ENCODE measurements at places on chromosomes 2 and 18.
A peak's percentile ranks its signal among the peaks of the same experiment; 100 is the strongest.

DNA sequence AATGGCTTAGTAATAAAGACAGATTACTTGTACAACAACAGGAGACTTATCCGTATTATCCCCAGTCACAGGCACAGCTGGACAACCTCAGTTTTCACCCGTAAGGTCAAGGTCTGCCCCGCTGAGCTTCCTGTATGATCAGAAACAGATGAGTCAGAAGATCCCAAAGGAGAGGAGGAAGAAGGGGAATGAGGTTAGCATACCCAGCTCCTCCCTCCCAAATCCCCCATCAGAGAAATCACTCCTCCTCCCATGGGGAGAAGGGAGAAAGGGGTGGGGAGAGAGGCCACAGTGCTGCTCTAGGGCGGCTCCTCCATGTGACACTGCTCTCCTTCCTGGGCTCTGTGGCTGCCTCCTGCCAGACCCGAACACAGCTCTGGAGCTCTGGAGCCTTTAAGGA lies 53.8 kb upstream of the SPTBN1 start:
- no peak for DNase-seq

DNA sequence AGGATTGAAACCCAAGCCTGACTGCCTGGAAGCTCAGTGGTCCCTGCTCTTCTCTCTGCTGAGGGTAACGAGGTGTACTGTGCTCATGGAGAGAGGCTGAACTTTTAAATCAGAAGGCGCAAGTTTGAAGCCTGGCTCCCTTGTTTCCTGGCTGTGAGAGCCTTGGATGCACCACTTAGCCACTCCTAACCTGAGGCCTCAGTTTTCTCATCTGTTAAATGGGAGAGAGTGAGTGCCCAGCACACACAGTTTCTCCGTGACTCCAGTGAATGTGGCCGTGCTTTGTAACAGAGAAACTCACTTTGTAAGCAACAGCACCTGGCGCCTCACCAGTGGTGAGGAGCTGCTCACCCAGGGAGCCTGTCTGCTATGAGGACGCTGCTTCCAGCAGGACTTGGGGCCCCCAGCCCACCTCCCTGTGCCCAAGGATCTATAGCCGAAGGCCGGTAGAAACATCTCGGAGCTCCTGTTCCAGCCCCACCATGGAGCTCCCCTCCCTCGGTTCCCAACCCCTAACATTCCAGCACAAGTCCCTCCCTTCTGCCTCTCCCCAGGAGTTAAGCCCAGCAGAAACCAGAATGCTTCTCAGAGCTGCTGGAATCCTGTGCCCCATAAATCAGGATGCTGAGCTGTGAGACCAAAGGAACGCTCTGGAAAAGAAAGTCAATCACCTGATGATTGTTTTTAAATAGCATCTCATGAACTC lies 20.3 kb upstream of the KCNK3 start:
- no peak for DNase-seq

- no peak for DNase-seq
These were observed 117.5 kb downstream of the SPHKAP start for GRCh38 chr2:228064024-228064423.

- DNase-seq: no peak
These were observed 774.3 kb upstream of the TMEFF2 start for GRCh38 chr2:192969055-192969454.

- no peak for DNase-seq
These were observed 30.1 kb upstream of the CCL20 start for GRCh38 chr2:227783404-227784138.

DNA sequence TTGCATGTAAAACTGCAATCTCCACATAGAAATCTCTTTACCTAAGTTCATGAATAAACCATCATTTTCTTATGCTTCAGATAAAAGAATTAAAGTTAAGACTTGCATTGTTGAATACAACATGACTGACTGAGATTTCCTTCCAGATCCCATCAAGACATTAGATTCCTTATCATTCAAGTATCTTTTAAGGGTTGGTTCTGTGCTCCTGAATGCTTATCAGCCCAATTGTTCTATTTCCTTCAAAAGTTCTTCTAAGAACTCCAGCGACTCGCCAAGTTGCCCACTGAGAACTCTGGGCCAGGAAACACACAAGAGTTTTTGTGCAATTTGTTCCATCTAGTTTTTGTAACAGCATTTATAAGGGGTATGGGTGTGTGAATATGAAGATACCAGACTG lies 120.3 kb downstream of the RBMS1 start:
- DNase-seq: no peak

DNA sequence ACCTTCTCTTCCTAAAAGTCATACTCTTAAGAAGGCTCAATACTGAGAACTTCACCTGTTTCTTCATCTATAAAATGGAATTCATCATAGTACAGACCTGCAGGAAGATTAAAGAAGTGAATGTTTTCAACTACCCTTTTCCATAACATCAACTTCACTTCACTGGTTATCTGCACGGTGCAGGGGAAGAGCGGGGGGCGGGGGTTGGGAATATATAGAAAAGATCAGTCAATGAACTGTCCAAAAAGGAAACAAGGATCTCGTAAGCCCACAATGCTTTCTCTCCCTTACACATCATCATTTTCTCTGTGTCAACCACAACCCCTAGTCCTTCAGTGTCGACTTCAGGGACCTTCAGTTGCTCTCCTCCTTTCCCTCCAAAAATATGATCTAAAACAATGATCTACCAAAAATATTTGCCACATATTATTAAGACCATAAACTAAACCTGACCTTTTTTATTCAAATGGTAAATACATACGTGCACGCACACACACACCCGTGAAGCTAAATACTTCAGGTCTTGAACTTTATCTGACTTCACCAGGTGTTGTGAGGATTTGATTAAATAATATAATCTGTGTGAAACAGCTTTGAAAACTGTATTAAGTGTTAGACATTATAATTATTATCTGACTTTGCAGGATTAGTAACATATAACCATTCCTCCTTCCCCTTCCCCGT lies 4.9 kb downstream of the MBOAT2 start:
- DNase-seq: no peak

GRCh38 chr2:197358931-197359330 lies 48.4 kb upstream of the ANKRD44 start:
- no peak for DNase-seq

- no peak for DNase-seq
These were observed 308.2 kb downstream of the EN1 start for GRCh38 chr2:118539290-118539689.

- DNase-seq: peak; percentile 31
These were observed 27.2 kb upstream of the BBS5 start for GRCh38 chr2:169452080-169452479.

GRCh38 chr18:62107881-62108280 lies 79.0 kb downstream of the PIGN start:
- DNase-seq: no peak

DNA sequence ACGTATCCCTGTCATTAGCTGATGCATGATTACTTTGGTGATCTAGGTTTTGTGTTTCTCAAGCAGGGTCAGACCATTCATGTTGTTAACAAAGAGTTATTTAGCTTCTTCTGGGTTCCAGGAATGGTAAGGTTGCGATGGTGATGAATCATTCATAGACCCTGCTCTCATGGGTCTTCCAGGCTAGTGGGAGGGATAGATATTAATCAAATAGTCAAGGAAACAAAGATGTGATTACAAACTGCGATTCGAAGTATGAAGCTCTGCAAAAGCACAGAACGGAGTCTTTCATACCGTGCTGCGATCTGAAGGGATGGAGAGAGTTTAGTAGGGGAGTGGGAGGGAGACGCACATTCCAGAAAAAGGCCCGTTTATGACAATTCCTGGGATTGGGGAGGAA lies 42.1 kb downstream of the CAVIN2 start:
- DNase-seq: no peak

DNA sequence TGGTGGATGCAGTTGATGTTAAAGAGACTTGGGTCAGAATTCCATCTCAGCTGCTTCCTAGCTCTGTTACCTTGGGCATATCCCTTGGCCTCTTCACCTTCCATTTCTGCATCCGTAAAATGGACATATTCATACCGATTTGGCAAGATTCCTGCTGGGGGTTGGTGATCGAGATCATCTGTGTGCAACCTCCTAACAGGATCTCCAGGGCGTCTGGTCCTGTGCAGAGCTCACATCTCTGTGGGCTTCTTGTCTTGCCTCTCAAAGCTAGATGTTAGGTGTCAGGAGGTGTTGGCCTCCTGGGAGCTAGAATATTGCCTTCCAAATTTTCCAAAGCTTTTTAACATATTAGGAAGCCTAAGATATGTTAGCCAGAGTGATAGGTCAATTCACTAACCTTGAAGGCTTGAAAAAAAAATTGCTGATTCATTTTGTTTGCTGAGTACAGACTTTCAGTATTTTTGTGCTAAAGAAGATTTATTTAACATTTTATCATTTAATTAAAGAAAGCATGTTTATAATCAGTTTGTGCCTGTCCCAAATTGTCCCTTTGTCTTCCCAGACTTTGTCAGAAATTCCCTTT lies 69.7 kb upstream of the ZNF516 start:
- DNase-seq: no peak

GRCh38 chr18:34330308-34330707 lies 105.6 kb upstream of the NOL4 start:
- no peak for DNase-seq

DNA sequence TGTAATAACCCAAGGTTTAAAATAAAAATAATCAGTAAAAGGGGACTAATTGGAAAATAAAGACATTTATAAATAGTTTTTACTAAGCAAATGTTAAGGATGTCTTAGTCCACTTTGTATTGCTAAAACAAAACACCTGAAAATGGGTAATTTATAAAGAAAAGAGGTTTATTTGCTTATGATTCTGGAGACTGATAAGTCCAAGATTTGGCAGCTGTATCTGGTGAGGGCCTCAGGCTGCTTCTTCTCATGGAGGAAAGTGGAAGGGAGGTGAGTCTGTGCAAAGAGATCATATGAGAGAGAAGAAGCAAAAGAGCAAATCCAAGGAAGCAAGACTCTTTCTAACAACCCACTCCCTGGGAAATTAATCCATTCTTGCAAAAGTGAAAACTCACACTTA lies 299.5 kb downstream of the DSC3 start:
- DNase-seq: no peak

DNA sequence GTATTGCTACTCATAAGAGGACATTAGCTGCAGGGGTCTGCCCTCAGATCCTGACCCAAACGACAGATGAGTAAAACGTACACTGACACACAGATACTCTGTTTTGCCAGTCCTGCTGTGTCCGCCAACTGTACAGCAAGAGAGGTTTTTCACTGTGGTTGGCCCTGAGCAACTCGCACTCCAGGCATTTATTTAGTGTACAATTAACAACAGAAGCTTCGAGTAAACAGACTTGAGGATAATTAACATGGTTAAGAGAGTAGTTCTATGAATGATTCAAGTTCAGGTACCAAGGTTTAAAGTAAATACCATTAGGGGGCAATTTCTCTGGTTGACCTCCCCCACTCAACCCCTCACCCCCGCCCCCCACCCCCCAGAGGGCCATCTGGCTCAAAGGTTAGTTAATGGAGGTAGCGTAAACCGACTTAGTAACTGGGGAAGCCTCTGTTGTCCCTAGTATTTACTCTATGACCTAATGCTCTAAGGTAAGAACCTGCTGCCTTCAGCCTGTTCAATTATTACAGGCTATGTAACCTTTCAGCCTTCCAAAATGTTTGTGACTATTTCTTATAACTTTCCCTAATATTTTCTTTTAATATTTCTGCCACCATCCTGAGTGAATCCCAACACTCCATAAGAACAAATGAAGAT lies 103.9 kb upstream of the XIRP2 start:
- DNase-seq: peak; percentile 81

DNA sequence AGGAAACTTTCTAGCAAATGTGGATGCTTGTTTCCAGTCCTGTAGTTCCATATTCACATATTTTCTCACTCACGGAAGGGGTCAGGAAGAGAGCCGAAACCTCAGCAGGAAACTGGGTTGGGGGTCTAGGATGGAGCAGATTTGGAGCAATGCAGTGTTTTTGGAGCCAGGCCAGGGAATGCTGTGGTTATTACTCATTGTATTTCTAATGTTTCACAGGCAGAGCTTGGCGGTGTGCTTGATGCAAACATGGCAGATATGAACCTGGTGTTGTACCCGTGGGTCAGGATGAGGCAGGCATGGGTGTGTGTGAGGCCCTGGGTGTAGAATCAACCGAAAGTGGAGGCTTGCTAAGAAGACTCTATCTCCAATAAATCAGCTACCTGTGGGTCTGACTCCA lies 34.6 kb upstream of the ACKR3 start:
- no peak for DNase-seq

DNA sequence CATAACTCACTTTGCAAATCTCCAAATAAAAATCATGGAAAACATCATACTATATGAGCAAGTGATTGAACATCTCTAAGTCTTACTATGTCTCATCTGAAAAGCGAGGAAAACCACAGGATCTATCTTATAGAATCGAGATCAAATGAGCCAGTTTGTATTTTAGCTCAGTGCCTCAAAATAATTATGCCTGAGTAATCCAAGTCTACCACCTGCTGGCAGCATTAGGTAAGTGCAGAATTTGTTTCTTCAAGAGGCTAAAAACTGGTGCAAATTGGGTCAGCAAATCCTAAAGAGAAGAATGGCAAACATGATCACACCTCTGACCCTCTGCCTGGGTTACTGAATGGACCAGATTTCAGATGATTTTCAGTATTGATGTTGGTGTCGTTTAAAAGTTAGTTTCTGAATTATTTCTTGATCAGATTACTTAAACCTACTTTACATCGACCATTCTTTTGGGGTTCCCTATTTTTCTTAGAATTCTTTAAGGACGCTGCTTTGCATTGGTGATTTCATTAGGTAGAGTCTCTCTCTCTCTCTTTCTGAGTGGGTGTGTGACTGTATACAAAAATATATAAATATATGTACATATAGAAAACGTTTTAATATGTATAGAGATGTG lies 12.7 kb upstream of the FHOD3 start:
- peak; percentile 38 for DNase-seq

- DNase-seq: no peak
These were observed 5.2 kb downstream of the CCL20 start for GRCh38 chr2:227818675-227819397.

- peak; percentile 34 for DNase-seq
These were observed 16.7 kb downstream of the TSN start for GRCh38 chr2:121771976-121772742.

GRCh38 chr2:176461809-176462670 lies 192.8 kb downstream of the MTX2 start:
- DNase-seq: no peak

GRCh38 chr2:157672129-157672528 lies 43.5 kb upstream of the ACVR1C start:
- no peak for DNase-seq

DNA sequence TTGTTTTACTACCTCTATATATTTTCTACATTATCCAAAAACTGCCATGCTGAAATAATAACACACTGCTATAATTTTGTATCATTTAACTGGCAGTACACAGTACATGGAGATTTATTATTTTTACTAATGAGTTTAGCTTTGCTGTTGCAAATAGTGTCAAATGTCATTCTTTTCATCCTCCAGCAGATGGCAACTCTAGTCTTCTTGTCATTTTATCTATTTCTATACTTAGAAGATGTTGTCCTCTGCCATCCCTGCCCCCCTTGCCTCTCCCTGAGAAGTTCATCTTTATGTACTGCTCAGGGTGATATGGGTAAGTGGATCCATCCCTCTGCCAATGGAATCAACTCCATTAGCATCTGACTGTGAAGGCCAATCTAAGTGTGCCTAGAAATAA lies 21.7 kb upstream of the LRRTM1 start:
- no peak for DNase-seq
